Spleen (tissue), 13 donors: ENCODE measurements at places on chromosomes 3 and 15. TPM values are rescaled to one million over a fixed set of nuclear protein-coding genes. Genes with fewer than 3 reads are reported as not detected.

The ZKSCAN7 gene
- total RNA-seq = 5.6 TPM

The COL6A5 gene
- total RNA-seq = not detected

The HACL1 gene
- 24.6 TPM for total RNA-seq

The FEZF2 gene
- total RNA-seq = not detected

The PDE8A gene
- total RNA-seq = 39.8 TPM

The CCDC71 gene
- total RNA-seq = 20.5 TPM

The FAM3D gene
- 0.23 TPM for total RNA-seq

The CLRN1 gene
- total RNA-seq = not detected

DNA sequence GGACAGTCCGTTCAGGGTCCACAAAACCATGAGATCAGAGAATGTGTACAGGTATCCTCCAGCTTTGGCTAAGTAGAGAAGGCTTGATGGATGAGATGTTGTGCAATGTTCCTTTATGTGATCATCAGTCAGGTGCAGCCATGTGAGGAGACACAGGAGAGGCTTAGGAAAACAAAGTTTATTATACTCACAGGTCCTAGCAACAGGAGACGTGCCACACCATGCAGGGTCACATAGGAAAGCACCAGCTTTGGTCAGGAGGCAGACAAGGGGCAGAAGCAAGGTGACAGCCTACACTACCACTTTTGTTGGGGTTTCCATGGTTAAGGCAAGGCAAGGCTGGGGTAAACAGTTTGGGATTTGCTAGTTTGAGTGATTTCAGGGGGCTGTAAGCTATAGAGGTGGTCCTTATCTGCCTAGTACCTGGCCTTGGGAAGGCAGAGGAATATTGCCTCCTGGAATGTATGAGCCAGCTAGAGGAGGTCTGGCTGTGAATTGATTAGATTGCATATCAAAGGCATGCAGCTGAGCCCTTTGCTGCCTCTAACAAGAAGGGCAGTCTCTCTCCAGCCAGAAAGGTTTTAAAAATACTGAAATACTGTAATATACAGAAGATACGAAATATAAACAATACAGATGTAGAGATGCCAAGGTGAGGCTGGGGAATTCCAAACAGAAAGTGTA, 248.6 kb downstream of the RYR3 start:
- DNase-seq = no peak

GRCh38 chr3:81742581-81742980, 18.9 kb downstream of the GBE1 start:
- DNase-seq = no peak

GRCh38 chr3:14460342-14461005, 58.1 kb downstream of the SLC6A6 start:
- DNase-seq = no peak

- DNase-seq = no peak
These were observed 238.1 kb downstream of the CHST2 start for GRCh38 chr3:143357700-143358099.

GRCh38 chr3:147875498-147875897, 466.3 kb downstream of the ZIC1 start:
- DNase-seq = no peak

GRCh38 chr3:192515664-192516045, 211.7 kb downstream of the FGF12 start:
- DNase-seq = no peak

- no peak for DNase-seq
These were observed 33.4 kb upstream of the KBTBD12 start for GRCh38 chr3:127881586-127881985.

GRCh38 chr3:73351423-73352071, 273.2 kb downstream of the PDZRN3 start:
- no peak for DNase-seq

GRCh38 chr3:107810171-107811071, 280.4 kb downstream of the CD47 start:
- DNase-seq = no peak

DNA sequence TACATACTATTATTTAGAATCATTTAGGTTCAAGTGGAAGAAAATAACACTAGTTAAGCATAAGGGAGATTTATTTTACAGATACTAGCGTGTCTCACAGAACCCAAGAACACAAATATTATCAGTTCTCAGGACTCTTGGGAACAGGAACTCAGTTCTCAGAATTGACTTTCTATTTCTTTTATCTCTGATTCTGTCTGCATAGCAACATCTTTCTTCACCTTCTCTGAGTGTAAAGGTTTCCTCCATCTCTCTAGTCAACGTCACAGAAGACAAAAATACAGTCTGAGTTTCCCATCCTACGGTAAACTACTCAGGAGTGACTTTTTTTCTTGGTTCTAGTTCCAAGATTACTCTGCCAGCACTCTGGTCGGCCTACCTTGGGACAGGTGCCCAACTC, 220.0 kb downstream of the SV2B start:
- DNase-seq = no peak

DNA sequence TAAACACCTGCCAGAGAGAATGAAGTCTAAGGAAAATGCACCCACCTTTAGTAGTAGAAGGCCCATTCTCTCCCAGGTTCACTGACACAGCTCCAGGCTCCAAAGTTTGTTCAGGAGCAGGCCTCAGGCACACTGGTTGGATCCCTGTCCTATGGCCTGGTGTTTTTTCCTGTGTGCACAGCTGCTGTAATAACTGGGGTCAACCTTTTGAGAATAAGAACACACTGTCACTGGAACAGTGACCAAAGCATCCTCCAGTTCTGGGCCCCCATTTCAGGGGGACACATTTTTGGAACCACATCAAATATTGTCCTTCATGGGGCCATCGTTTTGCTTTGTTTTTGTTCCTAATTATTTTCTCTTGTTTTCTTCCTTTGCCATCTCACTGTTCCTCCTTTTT, 95.8 kb downstream of the ARNT2 start:
- no peak for DNase-seq

DNA sequence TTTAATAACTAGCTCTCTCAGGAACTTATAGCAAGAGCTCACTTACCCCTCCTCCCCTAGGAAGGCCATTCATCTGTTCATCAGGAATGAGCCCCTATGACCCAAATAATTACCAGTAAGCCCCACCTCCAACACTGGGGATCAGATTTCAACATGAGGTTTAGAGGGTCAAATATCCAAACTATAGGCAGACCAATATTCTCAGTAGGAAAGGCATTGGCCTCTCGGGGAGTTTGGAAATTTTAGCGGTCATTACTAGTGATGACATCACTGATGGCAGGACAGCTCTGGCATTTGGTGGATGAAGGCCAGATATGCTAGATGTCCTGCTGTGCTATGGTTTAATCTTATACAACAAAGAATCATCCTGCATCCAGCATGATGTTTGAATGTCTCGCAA, 15.2 kb upstream of the CD47 start:
- DNase-seq = no peak

GRCh38 chr15:38425269-38425668, 28.7 kb upstream of the FAM98B start:
- no peak for DNase-seq

DNA sequence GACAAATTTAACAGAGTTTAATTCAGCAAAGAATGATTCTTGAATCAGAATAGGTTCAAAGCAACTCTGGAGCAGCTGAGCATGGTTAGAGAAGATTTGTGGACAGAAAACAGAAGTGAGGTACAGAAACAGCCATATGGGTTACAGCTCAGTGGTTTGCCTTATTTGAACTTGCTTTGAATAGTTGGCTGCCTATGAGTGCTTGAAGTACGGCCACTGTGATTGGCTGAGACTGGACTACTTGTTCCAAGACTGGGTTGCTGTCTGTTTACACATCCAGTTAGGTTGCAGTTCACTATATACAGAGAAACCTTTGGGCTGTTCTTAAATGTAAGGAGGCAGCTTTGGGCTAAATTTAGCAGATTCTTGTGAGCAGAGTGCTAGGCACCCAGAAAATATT, 79.4 kb upstream of the CADPS start:
- no peak for DNase-seq
